ENCODE measurements at places on chromosomes 4 and X. TPM values are rescaled to one million over a fixed set of nuclear protein-coding genes. Genes with fewer than 3 reads are reported as not detected.

GRCh38 chrX:134743091-134743490 lies 84.8 kb upstream of the PLAC1 start:
- no peak for DNase-seq

DNA sequence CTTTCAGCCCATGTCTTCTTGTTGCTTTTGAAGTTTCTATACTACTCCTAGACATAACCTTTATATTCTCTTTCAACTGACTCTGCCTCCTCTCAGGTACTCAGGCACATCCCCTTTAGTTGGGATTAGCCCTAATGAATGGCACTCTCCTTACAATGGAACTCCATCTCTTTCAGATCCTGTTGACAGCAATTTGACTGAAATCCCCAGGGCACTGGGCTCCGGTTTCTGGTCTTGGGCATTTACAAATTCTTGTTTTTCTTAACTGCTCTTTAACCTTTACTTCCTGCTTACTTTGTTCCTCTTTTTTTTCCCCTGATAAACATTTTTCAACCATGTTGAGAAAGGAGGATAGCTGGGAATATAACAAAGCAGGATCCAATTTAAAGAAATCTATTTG lies 68.9 kb downstream of the ENOX2 start:
- no peak for DNase-seq

GRCh38 chr4:148287111-148287510 lies 155.1 kb downstream of the NR3C2 start:
- DNase-seq = no peak

HSPA4L gene
- total RNA-seq = 13.1 TPM

- no peak for DNase-seq
Measured at GRCh38 chrX:129739578-129739977, 799 bp downstream of the XPNPEP2 start.

- no peak for DNase-seq
Measured at GRCh38 chr4:102139132-102139573, 206.1 kb downstream of the SLC39A8 start.

LRCH2 gene
- total RNA-seq = 3.9 TPM

ADGRG2 gene
- total RNA-seq = 12.5 TPM

MECP2 gene
- total RNA-seq = 64.9 TPM

BANK1 gene
- 2.9 TPM for total RNA-seq

- DNase-seq = no peak
Measured at GRCh38 chrX:47661539-47661938, 2.6 kb upstream of the UXT start.

USP27X gene
- total RNA-seq = 2.6 TPM

ZNF157 gene
- 0.29 TPM for total RNA-seq

Measured in mucosa of gallbladder (tissue), 1 donor.